Dermis microvascular lymphatic vessel endothelial cell (primary cell): ENCODE measurements at places on chromosomes 2 and 18. TPM values are rescaled to one million over a fixed set of nuclear protein-coding genes. Genes with fewer than 3 reads are reported as not detected.

KIAA2012 gene
- not detected in 2 replicates for total RNA-seq

HOXD11 gene
- total RNA-seq = not detected in 2 replicates

TUBA4B gene
- not detected in 2 replicates for total RNA-seq

CIB4 gene
- total RNA-seq = not detected in 2 replicates

SRD5A2 gene
- total RNA-seq = not detected in 2 replicates

MPPE1 gene
- total RNA-seq = 11.6 and 15.0 TPM in 2 replicates

CABLES1 gene
- 30.3 and 67.0 TPM in 2 replicates for total RNA-seq

IMPA2 gene
- total RNA-seq = 8.6 and 14.8 TPM in 2 replicates

COL5A2 gene
- 37.0 and 37.6 TPM in 2 replicates for total RNA-seq

SCYGR4 gene
- not detected in 2 replicates for total RNA-seq

SP140L gene
- total RNA-seq = 5.3 and 6.7 TPM in 2 replicates

TUBA3E gene
- total RNA-seq = not detected in 2 replicates

CFAP65 gene
- total RNA-seq = not detected in 2 replicates

GDF7 gene
- total RNA-seq = 2.3 and 17.2 TPM in 2 replicates

NRP2 gene
- 160 and 244 TPM in 2 replicates for total RNA-seq

RGPD3 gene
- 0.13 and 0.25 TPM in 2 replicates for total RNA-seq

CDC42EP3 gene
- 8.2 and 9.1 TPM in 2 replicates for total RNA-seq

PDIA6 gene
- total RNA-seq = 272 and 346 TPM in 2 replicates

NEU2 gene
- not detected in 2 replicates for total RNA-seq

MYO3B gene
- under 0.01 TPM in 1 of 2 replicates, not detected in the other for total RNA-seq

GRB14 gene
- 0.38 and 0.64 TPM in 2 replicates for total RNA-seq

TNFAIP6 gene
- total RNA-seq = not detected in 2 replicates

TPRKB gene
- total RNA-seq = 18.2 and 27.9 TPM in 2 replicates

LBH gene
- total RNA-seq = 52.0 and 117 TPM in 2 replicates

MAL gene
- not detected in 2 replicates for total RNA-seq

SANBR gene
- 8.7 and 11.0 TPM in 2 replicates for total RNA-seq

OTOS gene
- total RNA-seq = not detected in 2 replicates

VWC2L gene
- total RNA-seq = not detected in 2 replicates

KHK gene
- total RNA-seq = 3.0 and 3.2 TPM in 2 replicates

ZNF385B gene
- not detected in 2 replicates for total RNA-seq

SERPINB3 gene
- total RNA-seq = not detected in 2 replicates

TEKT4 gene
- total RNA-seq = not detected in 2 replicates

ACVR1 gene
- 9.9 and 25.8 TPM in 2 replicates for total RNA-seq

ST8SIA3 gene
- total RNA-seq = not detected in 2 replicates

METTL21A gene
- 17.4 and 17.6 TPM in 2 replicates for total RNA-seq

MAPK4 gene
- not detected in 2 replicates for total RNA-seq

UGT1A4 gene
- not detected in 2 replicates for total RNA-seq

COLEC12 gene
- total RNA-seq = 33.4 and 110 TPM in 2 replicates

PAX3 gene
- not detected in 2 replicates for total RNA-seq

CELF4 gene
- total RNA-seq = 0.13 and 0.25 TPM in 2 replicates

NGEF gene
- 0.39 TPM in 1 of 2 replicates, not detected in the other for total RNA-seq

EPB41L3 gene
- 4.5 and 10.0 TPM in 2 replicates for total RNA-seq

SLC40A1 gene
- total RNA-seq = 105 and 319 TPM in 2 replicates

HOXD8 gene
- total RNA-seq = 17.2 and 20.9 TPM in 2 replicates

CRYGD gene
- total RNA-seq = not detected in 2 replicates

TCF23 gene
- not detected in 2 replicates for total RNA-seq

SALL3 gene
- not detected in 2 replicates for total RNA-seq

C1D gene
- 13.0 and 16.0 TPM in 2 replicates for total RNA-seq

AKAIN1 gene
- total RNA-seq = not detected in 2 replicates

LBX2 gene
- 0.39 and 0.51 TPM in 2 replicates for total RNA-seq

CRYBA2 gene
- not detected in 2 replicates for total RNA-seq

ITGB6 gene
- total RNA-seq = not detected in 2 replicates
